ENCODE measurements at places on chromosomes 7 and 10.

DNA sequence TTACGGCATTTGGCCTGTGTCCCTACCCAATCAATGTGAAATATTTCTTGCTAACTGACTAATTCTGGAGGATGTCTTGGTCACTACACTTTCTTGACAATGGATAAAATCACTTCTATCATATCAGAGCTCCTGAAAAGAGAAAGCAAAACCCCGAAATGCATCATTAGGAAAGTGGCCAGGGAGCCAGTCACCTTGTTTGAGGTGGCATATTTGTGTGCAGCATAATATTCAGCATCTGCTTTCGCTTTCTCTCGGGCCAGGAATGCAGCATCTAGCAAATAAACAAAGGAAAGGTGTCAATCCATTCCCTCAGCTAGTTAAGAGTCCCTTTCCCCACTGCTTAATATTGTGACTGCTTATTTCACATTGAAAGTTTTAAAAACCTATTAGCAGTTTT is 31.2 kb downstream of the ERLIN1 start:
- DNase-seq = no peak

GRCh38 chr10:132096223-132096622 is 30.5 kb downstream of the JAKMIP3 start:
- peak; percentile 83 for DNase-seq

DNA sequence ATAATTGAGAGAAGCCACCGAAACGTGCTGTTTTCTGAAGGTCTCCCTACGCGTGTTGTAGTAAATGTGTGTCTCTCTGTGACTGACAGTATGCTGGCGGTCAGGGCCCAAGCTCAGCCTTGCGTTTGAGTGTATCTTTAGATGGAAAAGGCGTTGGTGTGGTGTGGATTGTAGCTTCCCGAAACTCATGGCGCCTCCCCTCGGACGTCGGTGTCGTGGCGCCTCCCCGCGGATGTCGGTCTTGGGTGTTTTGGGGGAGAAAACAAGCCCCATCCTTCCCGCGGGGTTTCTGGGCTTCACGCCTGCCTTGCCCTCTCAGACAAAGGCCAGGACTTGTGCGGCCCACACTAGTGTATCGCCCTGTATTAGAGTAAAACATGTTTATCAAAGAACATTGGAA is 12.8 kb downstream of the SUN1 start:
- DNase-seq = no peak

- DNase-seq = peak; percentile 80
Measured at GRCh38 chr10:76428551-76429367, 997.3 kb downstream of the LRMDA start.

DNA sequence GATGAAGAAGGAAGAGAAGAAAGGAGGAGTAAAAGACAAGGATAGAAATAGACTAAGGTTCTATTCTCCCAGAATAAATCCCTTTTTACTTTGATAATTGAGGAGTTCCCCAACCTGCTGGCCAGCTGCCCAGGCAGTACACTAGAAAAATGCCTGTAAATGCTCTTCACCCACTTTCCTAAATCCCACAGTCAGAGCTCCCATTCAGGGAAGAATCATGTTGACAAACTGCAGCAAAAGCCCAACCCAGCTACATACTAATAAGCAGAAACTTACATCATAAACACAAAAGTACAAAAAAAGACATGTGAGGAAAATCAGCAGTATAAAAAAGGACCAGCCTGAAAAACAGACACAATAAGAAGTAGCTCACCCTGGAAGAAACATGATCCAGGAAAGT is 15.8 kb upstream of the KDM7A start:
- no peak for DNase-seq

GRCh38 chr10:132847416-132847777 is 61.5 kb upstream of the NKX6-2 start:
- no peak for DNase-seq

- DNase-seq = no peak
Measured at GRCh38 chr10:35872671-35873070, 230.6 kb upstream of the FZD8 start.
